Liver (tissue), 10 donors: ENCODE measurements at places on chromosomes 7 and 10. TPM values are rescaled to one million over a fixed set of nuclear protein-coding genes. Genes with fewer than 3 reads are reported as not detected.

Gene IL6
- total RNA-seq = not detected

Gene IFIT2
- 5.5 TPM for total RNA-seq

Gene SH3PXD2A
- 4.5 TPM for total RNA-seq

Gene AKR1D1
- total RNA-seq = 19.5 TPM

Gene DDC
- 47.6 TPM for total RNA-seq

Gene BAMBI
- total RNA-seq = 4.6 TPM

Gene NKX1-2
- not detected for total RNA-seq

Gene ADCYAP1R1
- total RNA-seq = 0.67 TPM

Gene LIPK
- not detected for total RNA-seq

Gene NODAL
- total RNA-seq = not detected

Gene ITGA8
- total RNA-seq = 1.0 TPM

Gene PITX3
- not detected for total RNA-seq

Gene TET1
- 1.2 TPM for total RNA-seq

Gene SFRP4
- total RNA-seq = under 0.01 TPM

Gene ARL5B
- total RNA-seq = 18.6 TPM

Gene TMED4
- total RNA-seq = 46.5 TPM

Gene GTF2IRD1
- total RNA-seq = 3.3 TPM

Gene SYPL1
- total RNA-seq = 25.5 TPM

Gene PDK4
- total RNA-seq = 6.3 TPM

Gene MYH16
- not detected for total RNA-seq

Gene MYL7
- total RNA-seq = not detected

Gene RAMP3
- 30.0 TPM for total RNA-seq

Gene DOCK1
- 28.8 TPM for total RNA-seq

Gene SUV39H2
- 7.5 TPM for total RNA-seq

Gene SLC39A12
- 0.08 TPM for total RNA-seq

Gene GPRIN2
- total RNA-seq = 0.09 TPM
